ENCODE measurements at places on chromosomes 7 and 10.

DNA sequence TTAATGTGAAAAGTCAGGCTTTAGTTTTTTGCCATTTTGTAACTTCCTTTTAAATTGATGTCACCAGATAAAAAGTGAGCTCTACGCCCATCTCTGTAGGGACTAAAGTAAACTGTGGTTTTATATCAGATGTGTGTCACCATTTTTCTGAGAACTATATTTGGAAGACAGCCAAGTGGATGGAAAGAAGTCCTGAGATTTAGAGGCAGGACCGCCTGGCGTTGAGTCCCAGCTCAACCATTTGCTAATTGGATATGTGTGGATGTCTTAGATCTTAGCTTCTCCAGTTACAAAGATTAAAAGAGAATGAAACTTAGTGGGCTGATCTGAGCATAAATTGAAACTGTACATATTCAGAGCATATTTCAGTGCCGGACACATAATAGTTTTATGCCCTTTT lies 691.6 kb upstream of the CELF2 start:
- DNase-seq, result no peak

DNA sequence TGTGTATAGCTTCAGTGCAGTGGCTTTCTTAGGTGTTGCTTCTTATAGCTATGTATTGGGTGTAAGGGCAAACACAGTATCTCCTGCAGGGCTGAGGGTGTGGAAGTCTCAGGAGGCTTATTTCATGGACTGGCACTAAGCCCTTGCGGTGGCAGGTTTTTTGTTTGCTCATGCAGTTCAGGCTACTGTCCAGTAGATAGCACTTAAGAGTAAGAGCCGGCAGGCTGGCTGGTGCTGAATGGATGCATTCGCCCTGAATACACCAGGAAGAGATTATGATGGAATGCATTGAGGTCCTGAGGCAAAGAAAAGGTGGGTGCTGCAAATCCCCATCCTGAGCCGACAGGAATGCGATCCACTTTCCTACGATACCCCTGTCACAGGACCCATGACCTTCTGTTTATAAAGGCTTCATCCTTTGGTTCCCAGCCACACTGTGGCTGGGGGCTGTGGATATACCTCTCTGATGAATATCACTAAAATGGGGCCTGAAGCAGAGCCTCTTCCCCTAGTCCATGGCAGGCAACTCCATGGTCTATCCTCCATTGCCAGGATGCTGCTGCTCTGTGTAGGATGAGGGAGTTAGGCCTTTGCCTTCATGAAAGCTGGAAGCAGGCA lies 44.9 kb downstream of the ANXA8 start:
- no peak for DNase-seq

- DNase-seq, result no peak
These were observed 793.5 kb upstream of the ZNF722 start for GRCh38 chr7:63205136-63205535.

DNA sequence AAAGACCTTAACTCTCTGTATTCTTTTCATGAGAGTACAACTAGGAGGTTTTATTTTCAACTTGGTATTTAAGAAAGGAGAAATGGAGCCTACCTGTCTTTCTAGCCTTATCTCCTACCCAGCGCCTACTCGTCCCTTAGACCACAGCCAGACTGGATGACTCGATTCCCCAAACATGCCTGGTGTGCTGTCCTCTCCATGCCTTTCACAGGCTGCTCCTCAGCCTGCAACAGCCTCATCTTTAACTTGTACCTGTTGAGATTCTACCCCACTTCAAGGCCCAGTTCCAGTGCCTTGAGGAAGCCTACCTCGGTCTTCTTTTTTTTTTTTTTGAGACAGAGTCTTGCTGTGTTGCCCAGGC lies 29.4 kb downstream of the CPA1 start:
- DNase-seq, result no peak

- no peak for DNase-seq
These were observed 11.3 kb downstream of the PI4K2A start for GRCh38 chr10:97651773-97652172.

GRCh38 chr10:115046686-115047236 lies 46.4 kb upstream of the ATRNL1 start:
- DNase-seq, result no peak

DNA sequence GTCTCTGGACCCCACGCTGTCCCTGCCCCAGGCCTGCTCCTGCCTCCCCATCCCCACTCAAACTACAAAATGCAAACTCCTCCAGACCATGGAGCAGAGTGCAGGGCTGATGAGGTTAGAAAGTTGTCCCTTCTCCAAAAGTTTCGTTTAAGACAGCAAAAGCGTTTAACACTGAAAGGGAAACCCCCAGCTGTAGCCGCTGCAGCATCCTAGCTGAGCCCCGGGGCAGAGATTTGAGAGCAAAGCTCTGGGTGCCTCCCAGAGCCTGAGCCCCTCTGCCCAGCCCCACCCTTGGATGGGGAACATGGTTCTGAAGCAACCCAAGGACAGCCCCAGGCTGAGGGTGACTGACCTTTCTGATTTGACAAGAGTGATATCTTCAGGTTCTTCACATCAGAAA lies 52.8 kb upstream of the ENO4 start:
- DNase-seq, result no peak

- no peak for DNase-seq
These were observed 40.7 kb downstream of the MRPL32 start for GRCh38 chr7:42972699-42973500.

All from right lobe of liver (tissue), 6 donors.